Cerebellar cortex (tissue), 1 donor: ENCODE measurements at places on chromosomes 2 and 18.
A peak's percentile ranks its signal among the peaks of the same experiment; 100 is the strongest.

- no peak for DNase-seq
Measured at GRCh38 chr2:100042562-100042961, 99.8 kb downstream of the AFF3 start.

- DNase-seq: peak; percentile 20
Measured at GRCh38 chr18:41967680-41968079, 12.6 kb downstream of the PIK3C3 start.

GRCh38 chr2:238239543-238239862 is 335 bp downstream of the HES6 start:
- no peak for DNase-seq

DNA sequence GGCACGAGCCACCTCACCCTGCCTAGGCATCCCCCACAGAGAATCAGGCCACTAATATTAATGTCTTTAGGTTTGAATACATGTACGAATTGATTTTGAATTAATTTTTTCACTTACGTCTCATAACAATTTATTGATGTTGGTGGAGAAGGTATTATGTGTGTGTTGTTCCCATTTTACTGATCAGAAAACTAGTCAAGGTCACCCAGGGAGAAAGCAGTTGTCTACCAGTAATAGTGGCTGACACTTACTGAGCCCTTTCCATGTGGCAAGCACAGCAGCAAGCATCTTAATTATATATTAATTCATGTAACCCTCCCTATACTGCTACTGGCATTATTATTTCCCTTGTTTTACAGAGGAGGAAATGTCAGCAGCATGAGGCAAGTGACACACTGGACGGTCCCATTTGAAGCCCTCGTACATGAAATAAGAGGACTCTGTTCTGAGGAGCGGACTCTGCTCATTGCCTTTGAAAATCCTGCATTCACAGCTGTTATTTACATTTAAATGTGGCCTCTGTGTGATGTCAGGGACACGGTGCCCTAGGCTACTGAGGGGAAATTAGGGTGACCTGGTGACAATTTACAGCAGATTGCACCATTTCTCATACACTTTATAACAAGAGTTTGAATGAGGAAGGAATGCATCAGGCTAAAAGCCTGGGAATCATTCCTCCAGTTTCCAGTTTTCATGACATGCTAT is 30.9 kb upstream of the KCNE4 start:
- DNase-seq: no peak

GRCh38 chr18:13548106-13548819 is 178.1 kb downstream of the FAM210A start:
- DNase-seq: no peak

GRCh38 chr2:132538331-132538855 is 121.8 kb downstream of the GPR39 start:
- no peak for DNase-seq

- no peak for DNase-seq
Measured at GRCh38 chr18:25454730-25455129, 102.8 kb upstream of the ZNF521 start.

DNA sequence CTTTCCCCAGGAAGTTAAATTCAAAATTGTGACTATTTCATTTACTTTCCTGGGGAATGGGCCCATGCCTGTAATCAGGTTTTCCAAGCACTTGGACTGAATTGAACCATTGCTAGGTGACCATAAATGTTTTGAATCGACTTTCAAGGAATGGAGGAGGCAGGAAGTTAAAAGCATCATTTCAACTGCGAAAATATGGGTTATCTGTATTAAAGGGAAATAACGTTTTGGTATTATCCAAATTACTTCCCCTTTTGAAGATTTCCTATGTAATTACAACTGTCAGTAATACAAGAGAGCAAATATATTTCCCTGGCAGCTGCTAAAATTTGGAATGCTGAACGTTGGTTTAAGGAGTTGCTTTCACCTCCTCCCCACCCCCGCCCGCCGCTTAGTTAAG is 19.0 kb downstream of the PNO1 start:
- DNase-seq: no peak

GRCh38 chr18:39506581-39507330 is 1941.2 kb upstream of the CELF4 start:
- no peak for DNase-seq
